ENCODE measurements at places on chromosomes 3 and 15.

- DNase-seq, result no peak
Observed at GRCh38 chr3:175914785-175915184, 1055.7 kb downstream of the NAALADL2 start.

- no peak for DNase-seq
Observed at GRCh38 chr3:52756141-52756540, 14.6 kb downstream of the NEK4 start.

DNA sequence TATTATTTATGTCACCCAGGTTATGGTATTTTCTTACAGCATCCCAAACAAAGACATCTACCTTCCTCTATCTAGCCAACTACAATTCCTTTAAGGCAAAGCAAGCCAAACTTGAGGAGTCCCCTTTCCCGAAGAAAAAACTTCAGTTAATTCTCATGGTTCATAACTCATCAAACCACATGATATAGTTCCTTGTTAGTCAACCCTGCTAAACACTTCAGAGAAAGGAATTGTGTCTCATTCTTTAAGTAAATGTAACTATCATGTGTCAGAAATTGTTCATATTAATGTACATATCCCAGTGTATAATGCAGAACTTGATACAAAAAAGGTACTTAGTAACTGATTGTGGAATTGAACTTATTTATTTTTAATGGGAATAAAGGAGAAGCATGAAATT is 44.4 kb downstream of the ST3GAL6 start:
- DNase-seq, result no peak

DNA sequence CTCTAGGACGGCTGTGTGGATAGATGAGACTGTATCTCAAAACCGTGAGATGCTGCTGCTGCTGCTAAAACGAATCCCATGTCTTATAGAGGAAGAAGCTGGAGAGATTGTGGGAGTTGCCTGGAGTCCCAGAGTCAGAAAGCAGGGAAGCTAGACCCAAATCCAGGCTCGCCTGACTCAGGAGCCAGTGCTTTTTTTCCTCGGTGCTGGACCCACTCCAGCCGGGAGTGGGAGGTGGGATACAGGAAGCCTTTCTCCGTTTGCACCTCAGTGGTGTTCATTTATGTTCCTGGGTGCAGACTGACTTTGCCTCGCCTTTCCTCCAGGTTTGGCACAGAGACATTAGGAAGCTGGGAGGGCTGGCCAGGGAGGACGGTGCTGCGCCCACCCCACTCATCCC is 150.9 kb upstream of the LINGO1 start:
- no peak for DNase-seq

GRCh38 chr3:155465664-155466063 is 172.2 kb upstream of the STRIT1 start:
- DNase-seq, result no peak

DNA sequence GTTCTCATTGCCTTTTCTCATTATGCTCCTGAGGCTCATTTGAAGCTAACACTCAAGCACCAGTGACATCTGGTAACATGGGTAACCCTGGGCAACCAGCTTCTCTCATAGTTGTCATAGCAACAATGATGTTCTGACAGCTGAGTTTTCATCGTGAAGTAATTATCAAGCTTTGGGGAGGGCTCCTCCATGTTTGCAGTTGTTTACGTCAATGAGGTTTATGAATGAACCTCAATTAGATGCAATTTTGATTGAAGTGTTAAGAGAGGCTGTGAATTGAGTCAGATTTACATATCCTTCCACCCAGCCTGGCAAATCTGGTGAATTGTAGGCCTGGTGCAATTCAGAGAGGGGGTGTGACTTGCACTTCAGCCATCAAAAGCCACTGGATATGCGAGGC is 119.3 kb upstream of the CHD2 start:
- no peak for DNase-seq

- DNase-seq, result no peak
Observed at GRCh38 chr3:107857854-107858253, 233.0 kb downstream of the CD47 start.

DNA sequence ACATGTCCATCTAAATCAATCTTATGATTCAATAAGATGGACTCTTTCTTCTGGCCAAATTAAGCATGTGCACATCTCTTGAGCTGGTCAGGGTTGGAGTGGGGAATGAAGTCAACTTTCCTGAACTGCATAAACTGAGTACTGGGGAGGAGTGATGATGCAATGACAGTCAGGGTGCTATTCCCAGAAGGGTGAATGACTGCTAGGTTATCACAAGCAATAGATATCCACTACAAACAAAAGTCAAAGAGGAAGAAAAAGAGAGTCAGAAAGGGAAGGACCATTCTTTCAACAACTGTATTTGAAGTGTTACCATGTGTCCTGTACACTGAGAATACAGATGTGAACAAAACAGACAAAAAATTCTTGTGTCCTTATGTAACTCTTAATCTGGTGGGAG is 70.0 kb downstream of the ALCAM start:
- DNase-seq, result no peak

GRCh38 chr15:49452595-49452994 is 29.6 kb downstream of the FGF7 start:
- no peak for DNase-seq

- no peak for DNase-seq
Observed at GRCh38 chr3:120145542-120146285, 51.5 kb upstream of the GSK3B start.

GRCh38 chr3:176798680-176799079 is 398.6 kb downstream of the TBL1XR1 start:
- no peak for DNase-seq

- DNase-seq, result no peak
Observed at GRCh38 chr3:172283841-172284357, 164.4 kb downstream of the GHSR start.

- no peak for DNase-seq
Observed at GRCh38 chr3:49900491-49901153, 3.1 kb downstream of the MST1R start.

DNA sequence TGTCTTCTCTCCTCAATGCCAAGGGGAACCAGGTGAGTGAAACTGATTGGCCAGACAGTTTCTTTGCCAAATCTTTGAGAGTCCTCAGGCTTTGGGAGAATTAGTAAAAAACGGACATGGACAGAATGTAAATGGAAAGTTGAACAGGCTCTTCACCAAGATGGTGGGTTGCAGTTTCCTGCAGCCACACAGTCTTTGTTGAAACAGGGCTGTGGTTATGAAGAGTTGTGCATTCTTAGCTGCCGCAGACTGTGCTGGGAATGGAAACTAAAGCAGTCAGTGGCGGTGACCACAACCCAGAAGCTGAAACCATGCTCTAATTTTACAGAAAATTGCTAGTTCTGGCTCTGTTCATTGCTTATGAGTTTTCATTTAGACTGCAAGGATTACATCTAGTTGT is 42.1 kb upstream of the TASOR start:
- DNase-seq, result peak; percentile 56

DNA sequence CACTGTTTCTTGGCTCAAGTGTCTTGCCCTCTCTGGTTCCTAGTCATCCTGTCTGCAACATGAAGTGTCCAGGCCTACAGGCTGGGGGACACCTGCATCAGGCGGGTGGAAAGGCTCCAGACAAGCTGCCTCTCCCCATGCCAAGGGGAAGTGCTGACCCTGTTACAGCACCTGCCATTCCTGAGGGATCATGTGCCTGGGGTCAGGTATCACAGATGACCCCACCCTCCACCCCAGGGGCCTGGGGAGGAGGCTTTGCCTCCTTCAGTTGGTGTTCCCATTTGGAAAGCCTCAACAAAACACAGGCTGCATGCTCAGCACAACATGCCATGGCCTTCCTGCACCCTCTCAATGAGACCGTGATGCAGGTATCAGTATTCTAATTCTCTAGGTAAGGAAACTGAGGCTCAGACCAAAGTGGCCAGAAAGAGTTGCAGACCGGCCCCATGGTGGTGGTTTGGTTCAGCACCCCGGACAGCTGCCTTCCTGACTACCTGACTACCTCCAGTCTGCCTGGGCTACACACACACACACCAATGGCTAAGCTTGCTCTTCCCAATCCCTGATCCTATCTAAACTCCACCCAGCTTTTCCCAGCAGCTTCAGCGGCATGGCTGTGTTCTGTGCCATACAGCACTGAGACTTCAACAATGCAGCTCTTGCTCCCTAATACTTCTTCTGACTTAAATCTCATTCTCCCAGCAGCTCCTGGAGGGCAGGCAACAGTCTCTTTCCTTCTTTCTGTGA is 69.7 kb upstream of the LINGO1 start:
- DNase-seq, result no peak

GRCh38 chr3:98540346-98540745 is 8.6 kb downstream of the GPR15 start:
- no peak for DNase-seq

DNA sequence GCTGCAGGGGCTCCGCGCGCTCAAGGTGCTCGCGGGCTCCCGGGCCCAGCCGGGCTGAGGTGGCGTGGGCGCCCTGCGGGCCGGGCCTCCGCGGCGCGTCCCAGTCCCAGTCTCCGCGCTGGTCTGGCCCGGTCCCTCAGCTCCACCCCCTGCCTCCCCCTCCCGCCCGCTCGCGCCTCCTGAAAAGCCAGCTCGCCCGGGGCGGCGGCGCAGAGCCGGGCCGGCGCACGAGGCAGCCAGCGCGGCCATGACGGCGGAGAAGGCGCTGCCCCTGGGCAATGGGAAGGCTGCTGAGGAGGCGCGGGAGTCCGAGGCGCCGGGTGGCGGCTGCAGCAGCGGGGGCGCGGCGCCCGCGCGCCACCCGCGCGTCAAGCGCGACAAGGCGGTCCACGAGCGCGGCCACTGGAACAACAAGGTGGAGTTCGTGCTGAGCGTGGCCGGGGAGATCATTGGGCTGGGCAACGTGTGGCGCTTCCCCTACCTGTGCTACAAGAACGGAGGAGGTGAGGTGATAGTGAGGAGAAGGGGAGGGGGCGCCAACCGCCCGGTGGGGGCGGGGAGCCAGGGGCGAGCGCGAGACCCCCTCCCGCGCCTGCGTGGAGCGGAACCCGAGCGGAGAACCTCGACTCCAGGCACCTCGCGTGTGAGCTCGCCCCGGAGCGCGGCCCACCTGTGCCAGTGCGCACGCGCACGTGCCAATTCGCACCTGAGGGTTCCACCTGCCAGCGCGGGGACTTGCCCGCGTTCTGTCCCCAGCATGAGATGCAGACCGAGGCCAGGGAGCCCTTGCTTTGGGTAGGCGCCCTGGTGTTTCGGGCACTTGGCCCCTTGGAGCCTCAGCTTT is at the start of gene SLC6A11:
SLC6A11 (plus strand) TSS at position 210 of the 844 bp plus-strand sequence; CDS start at position 248, 38 bp downstream.
- no peak for DNase-seq

GRCh38 chr15:28243399-28243798 is 78.6 kb downstream of the HERC2 start:
- DNase-seq, result no peak

GRCh38 chr3:62134061-62134496 is 239.3 kb downstream of the FEZF2 start:
- DNase-seq, result no peak

- no peak for DNase-seq
Observed at GRCh38 chr3:189911001-189911400, 209.7 kb downstream of the P3H2 start.

- DNase-seq, result no peak
Observed at GRCh38 chr3:55481744-55482495, 5.2 kb downstream of the WNT5A start.

DNA sequence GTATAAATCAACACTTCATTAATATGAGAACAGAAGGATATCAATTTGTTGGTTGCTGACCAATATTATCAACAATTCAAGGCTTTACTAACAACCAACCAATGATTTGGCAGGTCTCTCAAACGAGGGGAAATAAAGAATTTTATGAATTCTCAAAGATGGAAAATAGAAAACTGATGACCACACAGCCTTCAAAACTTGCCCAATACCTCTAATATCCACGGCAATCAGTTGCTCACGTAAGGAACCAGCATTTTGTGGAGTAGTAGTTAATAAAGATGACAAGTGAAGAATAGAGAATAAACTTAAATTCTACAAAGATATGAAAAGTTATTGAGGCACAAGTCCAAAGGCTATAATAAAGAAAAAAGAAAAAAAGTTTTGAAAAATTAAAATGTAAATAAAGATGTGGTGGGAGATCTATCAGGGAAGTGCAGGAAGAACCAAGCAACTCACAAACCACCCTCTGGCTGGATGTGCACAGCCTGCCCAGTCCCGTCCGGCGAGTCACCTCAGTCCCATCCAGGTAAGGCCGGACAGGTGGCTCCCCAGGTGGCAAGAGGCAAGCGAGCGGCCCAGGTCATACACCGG is 808 bp downstream of the GK5 start:
- no peak for DNase-seq

DNA sequence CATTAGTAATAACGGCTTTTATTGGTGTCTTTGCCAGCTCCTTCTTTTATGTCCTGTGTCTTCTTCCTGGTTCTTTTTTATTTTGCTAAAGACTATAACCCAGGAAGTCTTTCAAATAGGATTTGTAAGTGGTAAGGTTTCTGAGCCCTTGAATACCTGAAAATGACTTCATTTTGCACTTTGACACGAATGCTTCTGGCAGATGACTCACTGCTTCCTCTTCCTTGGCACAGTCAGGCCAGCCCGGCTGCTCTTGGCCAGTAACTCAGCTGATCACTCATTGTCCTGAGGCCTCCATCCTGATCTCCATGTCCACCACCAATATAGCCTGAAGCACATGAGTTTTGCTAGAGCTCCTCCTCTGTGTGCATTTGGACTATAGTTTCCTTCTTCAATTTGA is 48.7 kb upstream of the NR2E3 start:
- no peak for DNase-seq

DNA sequence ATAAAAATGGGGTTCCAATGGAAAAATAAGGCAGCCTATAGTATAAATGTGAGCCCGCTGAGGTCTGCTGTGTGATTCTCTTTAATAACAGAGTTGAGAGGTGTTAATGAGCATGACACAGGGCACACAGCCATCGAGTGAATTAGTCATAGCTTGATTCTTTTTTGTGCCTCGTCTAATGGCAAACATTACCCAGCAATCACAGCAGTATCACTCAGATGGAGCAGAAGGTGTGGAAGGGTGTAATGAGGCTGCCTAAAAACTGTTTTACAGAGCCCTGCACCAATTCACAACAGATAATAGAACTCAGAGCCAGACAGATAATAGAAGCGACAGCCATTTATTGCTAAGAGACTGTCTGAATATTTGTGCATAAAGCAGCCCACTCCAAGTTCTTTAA is 178.6 kb upstream of the TPRG1 start:
- DNase-seq, result no peak

DNA sequence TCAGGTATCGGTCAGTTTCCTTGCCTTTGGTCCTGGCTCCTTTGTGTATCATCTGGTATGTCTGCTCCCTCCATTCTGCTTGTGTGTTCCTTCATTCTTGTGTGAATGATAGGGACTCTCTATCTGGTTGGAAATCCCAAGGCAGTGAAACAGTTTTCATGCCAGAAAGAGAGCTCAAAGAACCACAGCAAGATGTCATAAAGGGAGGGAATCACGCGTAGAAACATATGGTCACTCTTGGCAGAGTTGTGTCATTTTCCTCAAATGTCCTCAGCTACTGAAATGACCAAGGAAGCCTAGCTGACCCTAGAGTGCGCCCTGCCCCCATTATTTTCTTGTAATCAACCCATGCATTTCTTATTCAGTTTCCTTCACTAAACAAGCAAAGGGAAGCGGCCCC is 48.0 kb downstream of the RASGRP1 start:
- DNase-seq, result no peak

DNA sequence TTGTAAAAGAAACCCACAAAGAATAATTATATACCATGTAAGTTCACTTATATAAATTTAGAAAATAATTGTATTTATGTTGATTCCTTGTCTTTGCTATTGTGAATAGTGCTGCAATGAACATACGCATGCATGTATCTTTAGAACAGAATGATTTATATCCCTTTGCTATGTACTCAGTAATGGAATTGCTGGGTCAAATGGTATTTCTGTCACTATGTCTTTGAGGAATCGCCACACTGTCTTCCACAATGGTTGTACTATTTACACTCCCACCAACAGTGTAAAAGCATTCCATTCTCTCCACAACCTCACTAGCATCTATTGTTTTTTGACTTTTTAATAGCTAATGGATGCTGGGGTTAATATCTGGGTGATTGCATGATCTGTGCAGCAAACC is 149.4 kb upstream of the CNTN3 start:
- no peak for DNase-seq
